ENCODE measurements at places on chromosomes 12 and 14.
A peak's percentile ranks its signal among the peaks of the same experiment; 100 is the strongest.

GRCh38 chr12:119758722-119759121 is 90.8 kb downstream of the PRKAB1 start:
- ATAC-seq: no peak

GRCh38 chr12:91704446-91704845 is 441.2 kb downstream of the BTG1 start:
- ATAC-seq: no peak

GRCh38 chr12:34257093-34257492 is 234.8 kb downstream of the ALG10 start:
- no peak for ATAC-seq

DNA sequence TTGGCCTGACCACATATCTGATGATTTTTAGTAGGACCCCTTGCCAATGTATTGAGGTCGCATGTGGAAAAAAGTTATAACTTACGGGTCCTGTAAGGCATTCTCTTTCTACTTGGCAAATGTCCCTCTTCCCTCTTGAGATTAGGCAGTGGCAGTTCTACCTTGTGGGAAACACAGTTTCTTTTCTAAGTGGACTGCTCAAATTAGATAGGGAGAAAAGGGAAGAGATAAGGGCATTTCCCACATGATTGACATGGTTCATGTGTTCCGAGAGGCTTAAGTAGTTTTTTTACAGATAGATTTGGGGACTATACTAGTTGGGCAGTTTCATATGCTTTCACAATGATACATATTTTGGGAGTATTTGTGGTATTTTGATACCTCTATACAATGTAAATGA is 154.7 kb downstream of the FBXL14 start:
- ATAC-seq: no peak

GRCh38 chr12:130715998-130716968 is at the start of gene RIMBP2:
RIMBP2 (minus strand) TSS chr12:130716299; CDS start chr12:130479013, 237,286 bp downstream.
- no peak for ATAC-seq

DNA sequence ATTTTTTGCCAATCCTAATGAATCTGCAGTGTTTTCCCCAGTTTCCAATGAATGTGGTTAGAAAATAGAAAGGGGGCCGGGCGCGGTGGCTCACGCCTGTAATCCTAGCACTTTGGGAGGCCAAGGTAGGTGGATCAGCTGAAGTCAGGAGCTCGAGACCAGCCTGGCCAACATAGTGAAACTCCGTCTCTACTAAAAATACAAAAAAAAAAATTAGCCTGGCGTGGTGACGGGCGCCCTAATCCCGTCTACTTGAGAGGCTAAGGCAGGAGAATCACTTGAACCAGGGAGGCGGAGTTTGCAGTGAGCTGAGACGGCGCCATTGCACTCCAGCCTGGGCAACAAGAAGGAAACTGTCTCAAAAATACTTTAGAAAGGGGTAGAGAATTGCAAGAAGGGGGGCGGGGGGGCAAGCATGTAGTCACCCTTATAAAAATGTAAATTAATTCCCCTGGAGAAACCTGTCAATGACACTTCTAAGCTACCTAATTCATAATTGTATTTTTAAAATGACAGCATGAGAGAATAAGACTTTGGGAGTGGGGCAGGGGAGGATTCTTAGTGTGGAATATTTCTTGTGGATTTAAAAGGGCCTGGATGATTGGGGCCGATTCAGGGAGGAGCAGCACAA is 1.7 kb downstream of the KLHDC2 start:
- no peak for ATAC-seq

DNA sequence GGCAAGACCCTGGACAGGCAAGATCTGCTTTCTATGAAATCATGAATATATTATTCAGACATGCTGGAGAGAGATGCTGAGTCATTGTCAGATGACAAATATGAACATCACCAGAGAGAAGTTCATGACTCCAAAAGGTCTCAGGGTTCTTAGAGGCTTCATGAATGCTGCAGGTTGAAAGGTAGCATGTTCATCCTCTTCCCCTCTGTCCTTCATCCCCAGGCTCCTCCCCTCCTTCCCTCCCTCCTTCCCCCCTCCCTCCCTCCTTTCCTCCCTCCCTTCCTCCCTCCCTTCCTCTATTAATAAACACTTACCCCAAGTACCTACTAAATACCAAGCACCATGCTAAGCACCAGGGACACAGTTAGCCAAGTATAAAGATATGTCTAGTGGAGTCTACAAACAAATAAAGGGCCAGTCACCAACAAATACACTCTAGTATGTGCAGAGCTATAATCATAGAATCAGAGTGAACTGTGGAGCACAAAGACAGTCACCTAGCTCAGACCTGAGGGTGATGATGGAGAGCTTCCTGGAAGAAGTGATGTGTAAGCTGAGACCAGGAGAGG is 46.2 kb downstream of the RPH3A start:
- peak; percentile 48 for ATAC-seq

- ATAC-seq: no peak
Measured at GRCh38 chr14:65282896-65283253, 129.7 kb upstream of the FUT8 start.

DNA sequence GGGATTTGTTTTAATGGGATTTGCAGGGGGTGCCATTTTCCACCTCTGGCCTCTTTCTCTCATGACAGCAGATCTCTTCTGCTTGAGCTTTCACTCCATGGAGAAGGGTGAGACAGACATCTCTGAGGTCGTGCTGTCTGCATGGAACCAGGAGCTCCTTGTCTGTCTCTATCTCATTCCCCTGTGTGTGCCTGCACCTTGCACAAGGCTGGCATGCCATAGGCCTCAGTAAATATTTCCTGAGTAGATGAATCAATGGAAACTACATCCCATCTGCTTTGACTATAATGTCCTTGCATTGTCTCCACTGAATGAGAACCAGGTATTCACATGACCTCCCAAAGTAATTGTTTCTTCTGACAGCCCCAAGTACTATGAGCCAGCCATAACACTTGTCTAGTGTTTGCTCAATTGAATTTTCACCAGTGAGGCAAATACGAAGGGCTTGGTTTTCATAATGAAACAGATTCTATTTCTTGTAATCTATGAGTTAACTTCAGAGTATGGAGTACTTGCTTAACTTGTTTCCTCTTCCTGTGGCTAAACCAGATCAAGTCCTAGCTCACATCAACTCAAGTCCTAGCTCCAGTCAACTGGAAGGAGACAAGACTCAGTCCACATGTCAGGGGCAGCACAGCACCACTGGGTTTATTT is 32.3 kb downstream of the KCNK13 start:
- no peak for ATAC-seq

- ATAC-seq: no peak
Measured at GRCh38 chr12:20044846-20045245, 323.5 kb upstream of the PDE3A start.

DNA sequence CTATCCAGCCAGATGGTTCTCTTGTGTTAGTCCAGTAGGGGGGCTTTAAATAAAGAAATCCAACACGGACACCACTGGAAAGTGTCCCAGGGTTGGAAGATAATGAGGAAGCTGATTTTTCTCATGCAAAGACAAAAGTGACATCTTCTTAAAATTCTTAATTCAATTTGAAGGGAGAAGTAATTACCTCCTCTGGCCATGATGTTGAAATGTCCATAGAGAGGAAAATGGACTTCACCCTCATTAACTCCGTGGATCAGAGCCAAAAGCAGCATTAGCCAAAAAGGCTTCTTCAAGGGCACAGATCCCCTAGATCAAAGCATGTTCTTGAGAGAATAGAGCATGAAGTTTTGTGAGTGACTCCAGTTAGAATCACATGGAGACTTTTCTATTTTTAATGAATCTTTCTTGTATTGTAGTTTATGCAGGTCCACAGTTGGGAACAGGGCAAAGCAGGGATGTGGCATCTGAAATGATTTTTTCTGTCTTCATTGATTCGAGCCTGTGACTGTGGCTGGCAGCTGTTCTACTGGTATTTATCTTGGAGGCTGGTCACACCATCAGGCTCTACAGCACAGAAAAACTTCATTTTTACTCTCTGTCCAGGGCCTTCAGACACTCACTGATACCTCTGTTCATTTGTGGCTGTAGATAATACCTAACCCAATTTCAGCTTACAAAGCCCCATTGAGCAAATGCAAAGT is 1002.5 kb downstream of the AACS start:
- no peak for ATAC-seq

DNA sequence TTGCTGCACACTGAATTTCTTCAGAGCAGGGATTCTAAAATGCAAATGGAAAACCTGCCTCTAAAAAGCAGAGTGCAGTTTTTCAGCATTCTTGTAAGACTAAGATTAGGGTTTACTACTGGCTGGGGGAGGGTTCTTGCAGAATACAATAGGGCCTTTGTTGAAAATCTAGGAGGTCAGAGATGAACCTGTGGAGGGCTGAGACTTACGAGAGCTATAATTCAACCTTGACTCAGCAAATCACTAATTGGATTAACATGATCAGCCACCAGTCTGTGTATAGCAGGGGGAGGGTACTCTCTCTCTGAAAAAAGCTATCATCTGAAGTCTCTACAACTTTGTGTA is 92.6 kb upstream of the HIF1A start:
- ATAC-seq: no peak

GRCh38 chr12:106042037-106042436 is 96.7 kb downstream of the NUAK1 start:
- ATAC-seq: no peak

DNA sequence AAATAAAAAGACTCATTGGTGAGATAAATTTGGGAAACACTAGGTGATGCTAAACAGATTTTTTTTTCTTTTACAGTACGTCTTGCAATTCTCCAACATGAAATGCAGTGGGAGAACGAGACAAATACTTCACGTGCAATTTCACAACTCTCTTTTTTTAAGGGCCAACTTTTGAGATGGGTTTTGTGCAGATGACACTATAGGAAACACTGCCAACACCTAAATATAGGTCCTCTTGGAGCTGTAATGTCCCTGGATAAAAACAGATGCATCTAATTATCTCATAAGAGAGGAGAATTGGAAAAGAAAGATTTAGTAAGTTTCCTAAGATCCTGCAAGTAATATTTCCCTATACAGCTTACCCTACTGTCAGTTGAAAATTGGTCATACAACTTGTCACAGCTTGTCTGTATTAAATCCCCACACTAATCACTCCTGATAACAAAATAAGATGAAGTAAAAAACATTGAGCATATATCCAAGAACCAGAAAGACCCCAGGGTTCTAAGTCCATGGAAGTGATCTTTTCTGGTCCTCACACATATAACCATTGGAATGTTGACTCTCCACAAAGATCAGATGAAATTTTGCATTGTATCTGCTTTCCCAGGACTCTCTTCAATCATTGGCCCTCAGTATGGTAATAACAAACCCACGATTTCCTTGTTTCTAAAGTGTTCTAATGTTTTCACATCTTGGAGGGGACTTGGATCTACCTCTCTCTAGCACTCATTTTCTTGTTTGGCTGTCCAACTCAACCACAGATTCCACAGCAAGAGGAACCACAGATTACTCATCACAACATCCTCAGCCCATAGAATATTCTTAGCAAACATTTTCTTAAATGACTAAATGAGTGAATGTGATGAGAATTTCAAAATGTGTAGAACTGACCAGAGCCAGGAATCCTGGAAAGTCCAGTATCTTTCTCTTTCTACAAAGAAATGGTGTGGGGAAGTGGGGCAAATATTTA is 769.4 kb upstream of the USP15 start:
- no peak for ATAC-seq

All from activated CD4-positive, CD25-positive, alpha-beta regulatory T cell treated with anti-CD3 and anti-CD28 coated beads, Interleukin-2, amount 50 U/mL, for 24 hours (primary cell).